Epithelial cell of umbilical artery (primary cell): ENCODE measurements at places on chromosomes 5 and 9. TPM values are rescaled to one million over a fixed set of nuclear protein-coding genes. Genes with fewer than 3 reads are reported as not detected.

The SARDH gene
- 0.65 and 0.91 TPM in 2 replicates for total RNA-seq

The OBP2B gene
- not detected in 2 replicates for total RNA-seq

The PLAC8L1 gene
- not detected in 2 replicates for total RNA-seq

The SH2D3C gene
- 40.4 and 57.2 TPM in 2 replicates for total RNA-seq

The MLANA gene
- total RNA-seq = not detected in 2 replicates

The PTPA gene
- 78.3 and 89.1 TPM in 2 replicates for total RNA-seq

The TMEM252 gene
- total RNA-seq = not detected in 2 replicates

The KCNV2 gene
- not detected in 2 replicates for total RNA-seq

The SNAPC4 gene
- 9.0 and 12.3 TPM in 2 replicates for total RNA-seq

The LOX gene
- 35.4 and 48.8 TPM in 2 replicates for total RNA-seq

The S100Z gene
- total RNA-seq = not detected in 2 replicates

The MARCOL gene
- total RNA-seq = not detected in 2 replicates

The LHX3 gene
- total RNA-seq = not detected in 2 replicates

The ADAMTS12 gene
- 0.32 and 0.46 TPM in 2 replicates for total RNA-seq

The PGM5 gene
- total RNA-seq = 0.46 and 0.65 TPM in 2 replicates

The RIC1 gene
- 27.3 and 34.3 TPM in 2 replicates for total RNA-seq

The RHOBTB3 gene
- total RNA-seq = 67.3 and 72.4 TPM in 2 replicates

The AKNA gene
- total RNA-seq = 3.2 and 5.2 TPM in 2 replicates

The TMOD1 gene
- total RNA-seq = 1.9 and 3.0 TPM in 2 replicates

The WDR38 gene
- total RNA-seq = not detected in 2 replicates

The EMB gene
- total RNA-seq = 0.65 TPM in 1 of 2 replicates, not detected in the other

The GABBR2 gene
- total RNA-seq = 0.61 and 1.6 TPM in 2 replicates

The TAF11L4 gene
- not detected in 2 replicates for total RNA-seq

The LRRC19 gene
- total RNA-seq = not detected in 2 replicates

The DMRT1 gene
- not detected in 2 replicates for total RNA-seq

The NMUR2 gene
- not detected in 2 replicates for total RNA-seq

The SPINK7 gene
- not detected in 2 replicates for total RNA-seq

The SPATA6L gene
- 0.61 and 0.65 TPM in 2 replicates for total RNA-seq

The GABRA6 gene
- total RNA-seq = not detected in 2 replicates

The IARS1 gene
- total RNA-seq = 201 and 253 TPM in 2 replicates

The SPATA31A3 gene
- not detected in 2 replicates for total RNA-seq

The DPYSL3 gene
- total RNA-seq = 166 and 174 TPM in 2 replicates

The PCDHA1 gene
- 0.32 TPM in 1 of 2 replicates, not detected in the other for total RNA-seq

The FBN2 gene
- total RNA-seq = 272 and 277 TPM in 2 replicates

The RAD23B gene
- 77.6 and 116 TPM in 2 replicates for total RNA-seq

The PCDHB5 gene
- total RNA-seq = under 0.01 and 0.46 TPM in 2 replicates

The CDHR2 gene
- not detected in 2 replicates for total RNA-seq

The HINT2 gene
- total RNA-seq = 22.1 and 23.6 TPM in 2 replicates

The FAM53C gene
- total RNA-seq = 28.6 and 31.5 TPM in 2 replicates

The SLC6A19 gene
- total RNA-seq = not detected in 2 replicates

The PLCXD3 gene
- under 0.01 TPM in 1 of 2 replicates, not detected in the other for total RNA-seq

The PCDHGB2 gene
- 0.46 and 0.65 TPM in 2 replicates for total RNA-seq

The ARL14EPL gene
- under 0.01 TPM in 1 of 2 replicates, not detected in the other for total RNA-seq

The CD74 gene
- total RNA-seq = 0.65 and 1.2 TPM in 2 replicates

The TMEM8B gene
- under 0.01 and 0.91 TPM in 2 replicates for total RNA-seq

The PCDHB2 gene
- total RNA-seq = under 0.01 and 0.32 TPM in 2 replicates

The FYB1 gene
- 0.65 TPM in 1 of 2 replicates, not detected in the other for total RNA-seq

The ZNF883 gene
- 0.32 and 0.76 TPM in 2 replicates for total RNA-seq
